ENCODE measurements at places on chromosomes 11 and 22. TPM values are rescaled to one million over a fixed set of nuclear protein-coding genes. Genes with fewer than 3 reads are reported as not detected.

DNA sequence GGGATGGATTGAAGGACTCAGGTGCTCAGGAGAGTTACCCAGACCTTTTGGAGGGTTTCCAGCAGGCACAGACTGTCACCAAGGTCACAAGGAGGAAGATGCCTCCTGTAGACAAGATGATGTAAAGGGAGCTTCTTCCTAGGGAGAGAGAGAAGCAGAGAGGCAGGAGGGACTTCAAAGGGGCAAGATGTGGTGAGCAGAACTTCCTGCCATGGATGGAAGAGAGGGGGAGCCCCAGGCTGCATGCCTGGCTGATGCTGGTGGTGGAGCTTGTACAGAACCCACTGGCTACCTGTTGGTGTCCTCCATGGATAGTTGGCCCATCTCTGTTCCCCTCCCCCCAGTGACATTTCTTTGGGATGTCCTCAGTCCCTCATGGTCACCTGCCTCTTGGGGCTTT, 4.2 kb downstream of the HEPN1 start:
- no peak for DNase-seq

GRCh38 chr11:101439488-101439887, 144.3 kb downstream of the TRPC6 start:
- no peak for DNase-seq

DNA sequence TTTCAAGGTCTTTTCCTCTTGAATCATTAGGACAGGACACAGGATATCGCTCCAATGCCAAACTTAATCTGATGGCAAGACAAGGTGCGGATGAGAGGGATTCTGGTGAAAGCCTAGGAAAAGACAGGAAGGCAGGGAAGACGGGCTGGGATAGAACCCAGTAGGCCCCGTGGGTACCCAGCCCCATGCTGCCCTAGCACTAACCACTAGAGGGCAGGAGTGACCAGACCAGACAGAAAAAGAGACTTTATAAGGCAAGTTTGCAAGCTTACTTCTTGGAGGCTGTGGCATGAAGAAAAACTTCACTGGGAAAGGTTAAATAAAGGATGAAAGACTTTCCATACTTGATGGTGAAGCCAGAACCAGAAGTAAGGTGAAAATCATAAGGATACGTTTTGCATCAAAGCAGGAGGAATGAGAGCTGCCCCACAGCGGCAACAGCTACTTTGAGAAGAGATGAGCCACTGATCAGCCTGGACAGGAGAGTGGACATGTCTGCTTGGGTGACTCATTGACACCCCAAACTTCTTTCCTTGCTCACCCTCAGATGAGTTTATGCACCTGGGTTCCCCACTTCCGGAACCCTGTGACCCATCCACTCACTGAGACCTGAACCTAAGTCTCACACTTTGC, 39.8 kb downstream of the SYN3 start:
- peak; percentile 39 for DNase-seq

GRCh38 chr11:16013649-16014275, 342.6 kb downstream of the SOX6 start:
- peak; percentile 2 for DNase-seq

DNA sequence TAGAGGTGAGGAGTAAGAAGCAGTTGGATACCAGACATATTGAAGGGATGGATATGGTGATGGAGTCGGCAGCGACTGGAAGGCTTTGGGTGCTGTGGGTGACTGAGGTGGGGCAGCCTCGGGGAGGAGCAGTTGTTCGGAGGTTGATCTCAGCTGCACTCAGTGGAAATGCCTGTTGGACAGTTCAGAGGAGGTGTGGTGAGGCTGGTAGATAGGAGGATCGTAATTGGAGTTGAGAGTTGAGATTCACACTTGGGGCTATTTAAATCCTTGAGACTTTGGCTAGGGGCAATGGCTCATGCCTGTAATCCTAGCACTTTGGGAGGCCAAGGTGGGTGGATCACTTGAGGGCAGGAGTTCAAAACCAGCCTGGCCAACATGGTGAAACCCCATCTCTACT, 6.9 kb downstream of the OTUB1 start:
- DNase-seq: no peak

The PARVB gene
- 46.9 TPM for total RNA-seq

DNA sequence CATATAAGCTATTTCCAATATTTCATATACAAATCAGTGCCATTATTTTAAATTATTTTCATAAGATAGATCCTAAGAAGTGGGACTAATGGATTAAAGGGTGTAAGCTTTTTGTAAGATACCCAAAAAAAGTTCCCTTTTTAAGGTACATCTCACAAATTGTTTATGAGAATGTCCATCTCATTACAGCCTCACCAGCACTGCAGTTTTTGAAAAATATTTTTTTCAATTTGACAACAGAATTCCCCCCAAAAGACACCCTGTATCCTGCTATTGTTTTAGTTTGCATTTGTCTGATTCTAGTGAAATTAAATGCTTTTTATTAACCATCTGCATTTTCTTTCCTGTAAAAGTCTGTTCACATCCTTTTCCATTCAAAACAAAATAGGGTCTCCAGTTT, 69.0 kb downstream of the TIMP3 start:
- no peak for DNase-seq

DNA sequence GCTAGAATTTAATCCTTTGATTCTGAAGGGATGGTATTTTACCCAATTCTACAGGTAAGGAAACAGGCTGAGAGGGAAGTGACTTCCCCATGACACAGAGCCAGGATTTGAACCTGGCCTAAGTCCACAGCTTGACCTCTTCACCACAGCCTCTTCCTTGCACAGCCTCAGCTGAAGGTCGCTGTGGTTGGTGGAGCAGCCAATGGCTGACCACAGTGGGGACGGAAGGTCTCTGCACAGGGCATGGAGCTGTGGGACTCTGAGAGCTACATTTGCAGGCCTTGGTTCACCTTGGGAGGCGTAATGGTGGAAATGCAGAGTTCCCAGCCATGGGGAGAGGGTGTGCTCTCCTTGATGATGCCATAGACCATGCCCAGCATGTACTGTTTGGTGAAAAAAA, 295.0 kb downstream of the DDX10 start:
- no peak for DNase-seq

DNA sequence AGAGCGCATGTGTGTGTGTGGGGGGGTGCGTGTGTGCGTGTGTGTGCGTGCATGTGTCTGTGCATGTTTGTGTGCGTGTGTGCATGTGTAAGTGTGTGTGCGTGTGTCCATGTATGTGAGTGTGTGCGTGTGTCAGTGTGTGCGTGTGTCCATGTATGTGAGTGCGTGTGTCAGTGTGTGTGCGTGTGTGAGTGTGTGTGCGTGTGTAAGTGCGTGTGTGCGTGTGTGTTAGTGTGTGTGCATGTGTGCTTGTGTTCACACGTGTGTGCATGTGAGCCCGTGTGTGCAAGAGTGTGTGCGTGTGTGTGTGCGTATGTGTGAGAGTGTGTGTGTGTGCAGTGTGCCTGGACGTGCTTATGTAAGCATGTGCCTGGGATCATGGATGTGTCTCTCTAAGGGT, 14.7 kb upstream of the APOL6 start:
- DNase-seq: no peak

- DNase-seq: no peak
These were observed 39.9 kb downstream of the SGSM3 start for GRCh38 chr22:40410272-40410671.

- DNase-seq: no peak
These were observed 103.3 kb upstream of the NNMT start for GRCh38 chr11:114192841-114193389.

DNA sequence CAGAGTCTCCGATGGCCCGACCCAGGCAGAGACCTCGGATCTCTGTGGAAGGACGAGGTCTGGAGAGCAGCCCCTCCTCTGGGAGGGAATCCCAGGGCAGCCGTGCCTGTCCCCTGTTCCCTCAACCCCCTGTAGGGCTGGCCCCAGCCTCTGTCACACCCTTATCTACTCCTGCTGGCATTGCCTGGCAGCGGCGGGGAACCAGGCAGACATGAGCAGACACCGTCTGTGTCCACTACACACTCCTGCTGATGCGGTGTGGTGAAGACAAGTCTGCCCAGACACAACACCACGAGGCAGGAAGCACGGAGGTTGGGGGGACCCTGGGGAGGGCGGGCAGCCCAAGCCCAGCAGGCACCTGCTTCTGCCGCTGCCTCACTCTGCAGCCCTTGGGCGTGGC, 52.5 kb upstream of the A4GALT start:
- no peak for DNase-seq
